ENCODE measurements at places on chromosomes 12 and 14.

DNA sequence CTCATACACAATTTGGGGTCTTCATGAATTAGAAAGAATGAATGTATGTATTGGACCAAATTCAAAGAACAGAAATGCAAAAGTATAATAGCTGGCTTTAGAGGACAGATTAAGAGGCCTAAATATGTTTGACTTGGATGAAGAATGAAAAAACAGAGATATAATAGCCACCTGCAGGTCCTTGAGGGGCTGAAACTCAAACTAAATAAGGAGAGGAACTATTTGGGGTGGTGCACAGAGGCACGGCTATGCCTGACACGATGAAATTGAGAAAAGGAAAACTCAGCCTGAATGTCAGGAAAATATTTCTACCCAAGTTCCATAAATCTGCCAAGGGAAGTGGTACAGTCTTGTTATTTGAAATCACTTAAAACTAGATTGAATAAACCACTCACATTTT, 222.9 kb upstream of the DDHD1 start:
- DNase-seq: no peak

DNA sequence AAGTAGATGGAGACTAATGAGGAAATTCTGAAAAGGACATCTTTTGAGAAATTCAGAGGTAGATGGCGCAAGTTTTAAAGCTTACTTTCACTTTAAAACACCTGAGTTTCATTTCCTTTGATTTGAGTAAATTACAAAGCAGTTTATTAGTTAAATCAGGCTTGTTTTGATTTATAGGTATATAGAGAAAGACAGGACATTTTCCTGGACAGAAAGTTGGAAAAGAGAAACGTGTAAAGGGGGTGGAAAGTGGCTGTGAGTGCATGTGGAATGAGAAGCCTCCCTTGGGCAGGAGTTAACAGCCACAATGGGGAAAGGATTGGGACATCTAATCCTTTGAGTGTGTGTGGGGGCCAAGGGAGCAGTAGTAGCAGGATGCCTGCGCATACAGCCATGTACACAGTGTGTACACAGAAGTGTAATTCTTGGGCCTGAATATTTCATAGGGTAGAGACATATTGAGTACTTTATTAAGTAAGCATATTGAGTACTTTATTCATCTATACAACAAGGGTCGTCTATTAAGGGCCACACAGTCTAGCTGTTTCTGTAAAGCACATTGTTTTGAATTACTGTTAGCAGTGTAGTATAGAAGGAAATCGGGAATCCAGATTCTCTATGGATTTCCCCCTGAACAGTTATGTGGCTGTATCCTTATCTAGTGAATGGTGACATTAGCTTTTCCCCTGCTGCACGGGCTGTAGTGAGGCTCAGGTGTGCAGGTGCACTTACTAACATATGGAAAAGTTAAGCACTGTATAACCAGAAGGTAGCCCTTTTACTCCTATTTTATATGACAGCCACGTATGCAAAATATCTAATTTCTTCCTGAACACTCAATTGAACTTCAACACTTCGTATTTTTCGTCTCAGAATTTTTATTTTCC, 19.1 kb downstream of the MARK3 start:
- no peak for DNase-seq

DNA sequence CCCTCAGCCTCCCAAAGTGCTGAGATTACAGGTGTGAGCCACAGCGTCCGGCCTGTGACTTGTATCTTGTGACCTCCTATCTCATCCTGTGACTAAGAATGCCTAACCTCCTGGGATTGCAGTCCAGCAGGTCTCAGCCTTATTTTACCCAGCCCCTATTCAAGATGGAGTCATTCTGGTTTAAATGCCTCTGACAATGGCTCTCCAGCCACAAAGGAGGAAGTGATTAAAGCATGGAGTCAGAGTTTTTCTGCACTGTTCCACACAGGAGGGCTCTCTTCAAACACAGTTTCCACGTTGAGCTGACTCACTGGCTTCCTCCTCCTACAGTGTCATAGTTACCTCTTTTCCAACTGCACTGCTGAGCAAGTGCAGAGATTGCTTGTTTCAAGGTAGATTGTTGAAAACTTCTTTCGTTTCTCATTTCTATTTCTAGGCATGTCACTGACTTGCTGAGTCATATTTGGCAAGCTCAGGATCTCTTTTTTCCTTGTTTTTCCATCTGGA, 383.8 kb downstream of the PCNX1 start:
- peak; percentile 4 for DNase-seq

DNA sequence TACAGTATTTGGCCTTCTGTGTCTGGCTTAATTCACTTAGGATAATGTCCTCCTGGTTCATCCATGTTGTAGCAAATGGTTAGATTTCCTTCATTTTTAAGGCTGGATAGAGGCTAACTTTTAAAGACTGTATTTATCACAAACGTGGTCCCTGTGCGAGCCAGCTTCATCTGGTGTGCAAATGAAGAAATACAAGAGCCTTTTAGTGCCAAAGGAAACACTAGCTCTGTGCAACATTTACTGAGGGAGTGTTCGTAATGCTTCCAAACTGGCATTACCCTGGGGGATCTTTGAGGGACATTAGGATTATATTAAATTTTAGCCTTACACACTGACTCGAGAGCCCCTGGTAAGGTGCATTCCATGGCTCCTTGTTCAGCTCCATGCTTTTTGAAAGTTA, 43.0 kb upstream of the SLC38A2 start:
- DNase-seq: no peak

All from activated naive CD8-positive, alpha-beta T cell treated with anti-CD3 and anti-CD28 coated beads, Interleukin-2, amount 50 U/mL, for 16 hours (primary cell).